Esophagus muscularis mucosa (tissue), 4 donors: ENCODE measurements at places on chromosomes 2 and 18. TPM values are rescaled to one million over a fixed set of nuclear protein-coding genes. Genes with fewer than 3 reads are reported as not detected.
A peak's percentile ranks its signal among the peaks of the same experiment; 100 is the strongest.

GRCh38 chr2:207227062-207227748 is 61.5 kb upstream of the KLF7 start:
- DNase-seq: peak; percentile 87

DNA sequence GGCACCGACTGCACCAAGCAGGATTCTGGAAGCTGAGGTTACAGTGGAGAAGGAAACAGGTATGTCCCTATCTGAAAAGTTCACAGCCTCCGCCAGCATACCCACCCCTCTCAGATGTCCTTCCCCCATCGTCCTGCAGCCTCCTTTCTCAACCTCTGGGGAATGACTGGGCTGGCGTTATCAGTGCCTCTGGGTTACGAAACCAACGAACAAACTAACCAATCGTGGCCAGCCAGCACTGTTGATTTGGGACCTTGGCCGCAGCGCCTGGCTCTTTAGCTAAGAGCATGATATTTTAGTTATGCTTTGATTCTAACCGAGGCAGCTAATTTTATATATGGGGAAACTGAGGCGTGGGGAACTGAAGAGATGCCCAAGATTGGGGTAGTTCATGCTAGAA is 233.0 kb downstream of the TFCP2L1 start:
- DNase-seq: no peak

GRCh38 chr2:44130441-44130840 is 38.2 kb upstream of the PPM1B start:
- DNase-seq: no peak

- no peak for DNase-seq
Measured at GRCh38 chr2:174338671-174339560, 4.2 kb downstream of the SP9 start.

DNA sequence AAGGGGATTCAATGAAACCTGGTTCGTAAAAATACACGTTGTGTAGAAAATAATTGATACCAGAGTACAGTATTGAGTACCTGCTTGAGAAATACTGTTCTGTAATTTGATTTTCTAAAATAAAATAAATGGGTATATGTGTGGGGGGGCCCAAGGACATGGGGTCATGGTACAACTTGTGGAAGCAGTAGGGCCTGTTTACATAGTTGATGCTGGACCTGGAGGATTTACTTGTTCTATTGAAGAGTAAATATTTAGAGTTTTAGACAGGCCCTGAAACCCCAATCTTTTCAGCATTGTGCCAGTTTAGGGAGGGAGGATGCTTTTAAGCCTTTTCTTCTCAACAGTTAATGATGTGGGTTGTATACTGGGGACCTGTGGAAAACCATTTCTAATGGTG is 11.7 kb downstream of the CERS6 start:
- DNase-seq: no peak

GRCh38 chr2:71693286-71694270 is 240.2 kb downstream of the DYSF start:
- DNase-seq: no peak

DNA sequence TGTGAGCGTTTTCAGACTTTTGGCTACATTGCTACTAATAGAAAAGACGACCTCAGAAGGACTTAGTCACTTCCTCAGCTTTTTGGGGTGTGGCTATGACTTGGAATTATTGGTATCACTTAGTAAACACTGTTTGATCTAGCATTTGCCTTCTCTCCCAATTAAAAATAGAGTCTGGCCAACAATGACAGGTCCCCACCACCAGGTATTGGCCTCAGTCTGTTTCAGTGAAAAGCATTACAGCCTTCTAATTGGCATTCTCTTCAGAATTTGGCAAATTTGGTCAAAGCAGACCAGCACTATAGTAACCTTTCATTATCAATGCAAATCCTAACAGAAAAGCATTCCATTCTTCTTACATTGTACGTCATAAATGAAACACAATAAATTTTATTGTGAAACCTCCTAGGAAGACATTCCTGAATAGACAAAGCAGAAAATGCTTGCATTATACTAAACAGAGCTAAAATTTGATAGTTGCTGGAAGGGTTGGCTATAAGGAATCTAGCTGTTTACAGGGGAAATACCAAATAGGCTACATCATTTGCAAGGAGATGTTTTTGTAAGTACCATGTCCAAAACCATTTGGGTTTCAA is 613.9 kb downstream of the IRS1 start:
- DNase-seq: no peak

DNA sequence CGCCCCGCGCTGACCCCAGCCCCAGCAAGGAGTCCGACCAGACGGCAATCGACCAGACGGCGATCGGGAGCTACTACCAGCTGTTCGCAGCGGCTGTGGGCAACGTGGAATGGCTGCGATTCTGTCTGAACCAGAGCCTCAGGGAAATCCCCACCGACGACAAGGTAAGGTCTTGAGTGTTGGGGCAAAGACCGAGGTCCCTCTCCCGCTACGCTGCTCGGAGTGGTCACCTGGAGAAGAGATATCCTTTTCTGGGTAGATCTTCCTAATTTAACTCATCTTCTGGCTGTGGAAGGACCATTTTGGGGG is 704 bp downstream of the ANKRD53 start:
- DNase-seq: no peak

- no peak for DNase-seq
Measured at GRCh38 chr2:180609626-180610340, 370.6 kb upstream of the UBE2E3 start.

- no peak for DNase-seq
Measured at GRCh38 chr2:237309011-237309410, 105.0 kb downstream of the COL6A3 start.

DNA sequence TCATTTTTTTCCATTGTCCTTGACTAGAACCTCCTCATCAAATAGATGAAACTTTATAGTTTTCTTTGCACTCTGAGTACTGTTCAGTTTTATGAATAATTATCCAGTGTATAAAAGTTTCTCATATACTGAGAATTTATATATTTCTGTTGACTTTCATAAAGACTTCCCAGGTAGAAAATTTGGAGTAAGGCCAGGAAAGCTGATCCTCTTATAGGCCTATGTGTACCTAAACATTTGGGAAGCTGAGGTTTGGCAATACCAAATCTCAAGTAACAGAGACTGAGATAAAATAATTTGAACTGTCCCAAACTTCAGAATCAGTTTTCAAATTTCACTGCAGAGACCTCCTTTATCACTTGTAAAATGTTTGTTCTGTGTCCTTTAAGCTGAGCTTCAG is 43.4 kb downstream of the CCDC102B start:
- no peak for DNase-seq

- DNase-seq: no peak
Measured at GRCh38 chr2:155574941-155575340, 757.6 kb downstream of the NR4A2 start.

The G6PC2 gene
- total RNA-seq: not detected

The TTN gene
- 8.3 TPM for total RNA-seq

The LRATD1 gene
- total RNA-seq: 12.5 TPM

The NPPC gene
- not detected for total RNA-seq
